Lung microvascular endothelial cell (primary cell): ENCODE measurements at places on chromosomes 1 and 21. TPM values are rescaled to one million over a fixed set of nuclear protein-coding genes. Genes with fewer than 3 reads are reported as not detected.

PADI3 gene
- under 0.01 TPM in 1 of 2 replicates, not detected in the other for total RNA-seq

GRCh38 chr1:157748262-157748817 is 28.6 kb downstream of the FCRL2 start:
- no peak for DNase-seq

WNT3A gene
- total RNA-seq = not detected in 2 replicates

- DNase-seq = no peak
Observed at GRCh38 chr21:24076179-24076578, 1531.1 kb downstream of the MRPL39 start.

DNA sequence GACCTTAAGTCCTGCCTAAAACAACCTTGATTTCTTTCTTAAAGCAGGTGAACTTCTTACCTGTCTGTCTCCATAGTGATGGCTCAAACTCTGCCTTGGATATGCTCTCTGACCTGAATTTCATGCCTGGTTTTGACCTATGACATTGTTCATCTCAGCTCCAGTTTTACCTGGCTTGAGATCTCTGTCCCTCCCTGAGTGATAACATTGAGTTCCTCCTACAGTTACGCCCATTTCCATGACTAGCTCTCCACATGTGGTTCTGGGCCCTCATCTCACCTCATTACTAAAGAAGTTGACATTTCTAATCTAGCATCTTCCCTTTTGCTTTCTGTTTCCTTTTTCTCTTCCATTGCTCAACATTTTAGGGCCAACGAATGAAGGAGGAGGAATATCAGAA is 233.1 kb downstream of the HHIPL2 start:
- DNase-seq = no peak

DNA sequence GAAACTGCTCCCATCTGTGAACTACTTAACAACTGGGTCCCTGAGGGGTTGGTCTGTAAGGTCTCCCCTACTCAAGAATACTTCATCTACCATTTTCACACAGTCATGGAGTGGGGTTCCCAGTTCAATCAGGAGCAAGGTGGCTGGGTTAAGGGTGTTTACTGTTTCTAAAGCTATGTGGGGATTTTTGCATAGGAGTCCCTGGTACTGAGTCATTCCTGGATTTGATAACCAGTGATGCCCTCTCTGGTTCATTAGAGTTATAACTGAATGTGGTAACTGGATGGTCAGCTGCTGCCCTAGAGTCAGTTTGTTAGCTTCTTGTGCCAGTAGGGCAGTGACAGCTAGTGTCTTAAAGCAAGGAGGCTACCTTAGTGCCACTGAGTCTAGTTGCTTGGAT is 29.4 kb upstream of the KCNJ15 start:
- no peak for DNase-seq

DNA sequence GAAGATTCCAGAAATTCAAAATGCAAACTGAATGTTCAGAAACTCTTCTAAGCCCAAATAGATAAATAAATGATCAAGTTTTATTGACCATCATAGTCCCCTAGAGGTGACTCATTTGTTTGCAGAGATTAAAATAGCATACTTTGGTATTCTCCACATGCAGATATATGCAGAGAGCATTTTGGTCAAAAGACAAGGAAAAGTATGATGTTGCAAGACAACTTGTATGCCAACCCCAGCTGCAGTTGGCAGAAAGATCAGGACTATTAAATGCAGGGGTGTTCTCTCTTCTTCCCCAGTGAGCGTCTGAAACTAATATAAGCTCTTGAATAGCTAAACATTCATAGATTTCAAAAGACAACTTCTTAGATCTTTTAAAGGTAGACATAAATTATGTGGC is 404.9 kb downstream of the LTN1 start:
- DNase-seq = no peak

PHC2 gene
- 65.4 and 69.0 TPM in 2 replicates for total RNA-seq

DNA sequence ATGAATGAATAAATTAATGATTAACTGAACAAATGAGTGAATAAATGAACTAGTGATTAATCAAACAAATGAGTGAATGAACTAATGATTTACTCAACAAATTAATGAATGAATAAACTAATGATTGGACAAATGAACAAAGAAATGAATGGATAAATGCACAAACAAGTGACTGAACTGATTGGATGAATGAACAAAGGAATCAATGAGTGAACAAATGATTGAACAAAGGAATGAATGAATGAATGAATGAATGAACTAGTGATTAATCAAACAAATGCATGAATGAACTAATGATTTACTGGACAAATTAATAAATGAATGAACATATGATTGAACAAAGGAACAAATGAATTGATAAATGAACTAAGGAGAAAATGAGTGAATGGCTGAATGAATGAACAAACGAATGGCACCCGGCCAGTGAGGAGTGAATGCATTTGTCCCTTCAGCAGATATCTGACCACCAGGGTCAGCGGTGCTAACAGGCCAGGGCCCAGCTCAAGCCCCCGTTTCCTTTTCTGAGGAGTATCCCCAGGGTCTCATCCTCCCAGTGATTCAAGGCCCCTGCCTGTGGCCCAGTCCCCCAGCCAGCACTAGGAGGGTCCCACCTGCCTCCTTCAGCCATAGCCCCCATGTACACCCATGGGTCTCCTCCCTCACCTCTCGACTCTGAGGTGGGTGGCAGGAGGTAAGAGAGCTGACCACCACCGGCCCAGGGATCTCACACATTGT is 49.9 kb downstream of the WNT9A start:
- DNase-seq = no peak

DNA sequence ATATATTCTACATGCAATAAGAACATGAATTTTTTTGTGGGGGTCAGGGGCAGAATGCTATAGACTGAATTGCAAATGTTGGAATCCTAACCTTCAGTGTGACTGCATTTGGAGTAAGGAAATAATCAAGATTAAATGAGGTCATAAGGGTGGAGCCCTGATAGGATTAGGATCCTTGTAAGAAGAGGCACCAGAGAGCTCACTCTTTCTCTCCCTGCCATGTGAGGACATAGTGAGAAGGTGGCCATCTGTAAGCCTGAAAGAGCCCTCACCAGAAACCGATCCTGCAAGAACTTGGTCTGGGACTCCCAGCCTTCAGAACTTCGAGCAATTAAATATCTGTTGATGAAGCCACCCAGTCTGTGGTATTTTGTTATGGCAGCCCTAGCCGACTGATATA is 70.3 kb upstream of the SOX13 start:
- DNase-seq = no peak

TNFRSF18 gene
- total RNA-seq = 0.22 and 0.60 TPM in 2 replicates

WNT4 gene
- 0.22 and 0.40 TPM in 2 replicates for total RNA-seq

CLEC20A gene
- total RNA-seq = not detected in 2 replicates
